Fibroblast of pulmonary artery (primary cell): ENCODE measurements at places on chromosomes 16 and 17.

- DNase-seq = peak; percentile 45
Observed at GRCh38 chr16:11219178-11219577, 36.8 kb downstream of the SOCS1 start.

GRCh38 chr17:57946798-57947358, 8.3 kb downstream of the CUEDC1 start:
- DNase-seq = peak; percentile 62

GRCh38 chr17:4054446-4054845, 88.4 kb downstream of the ZZEF1 start:
- DNase-seq = no peak

GRCh38 chr16:47920709-47921108, 235.1 kb downstream of the ABCC12 start:
- DNase-seq = no peak

DNA sequence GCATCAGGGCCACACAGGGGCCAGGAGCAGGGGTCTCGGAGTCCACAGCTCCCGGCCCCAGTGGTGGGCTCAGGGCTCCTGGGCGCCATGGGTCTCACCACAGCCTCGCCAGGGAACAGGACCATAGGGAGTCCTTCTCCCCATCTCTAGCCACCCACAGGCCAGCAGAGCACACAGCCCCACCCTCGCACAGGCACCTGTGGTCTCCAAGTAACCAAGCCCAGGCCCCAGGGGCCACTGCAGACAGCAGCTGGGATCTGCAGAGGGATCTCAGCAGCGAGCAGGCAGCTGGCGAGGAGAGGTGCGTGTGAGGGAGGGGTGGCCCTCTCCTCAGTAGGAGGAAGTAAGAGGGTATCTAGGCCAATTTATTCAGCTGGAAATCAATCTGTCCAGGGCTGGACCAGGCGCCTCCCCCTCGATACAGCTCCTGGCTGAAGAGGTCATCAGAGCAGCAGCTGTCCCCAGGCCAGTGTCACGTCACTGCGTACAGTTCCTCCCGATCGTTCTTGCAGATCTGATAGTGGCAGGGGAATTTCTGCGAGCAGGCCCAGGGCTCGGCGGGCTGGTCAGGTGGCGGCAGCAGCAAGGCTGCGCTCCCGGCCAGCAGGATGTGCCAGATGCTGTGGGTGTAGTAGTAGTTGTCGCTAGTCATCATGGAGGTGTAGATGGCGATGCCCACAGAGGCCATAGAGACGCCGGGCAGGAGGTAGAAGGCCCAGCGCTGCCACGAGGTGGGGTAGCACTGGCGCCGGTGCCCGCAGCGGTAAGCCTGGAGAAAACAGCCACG, 1.4 kb upstream of the MRPL28 start:
- no peak for DNase-seq

GRCh38 chr16:57629516-57630406, 1.3 kb downstream of the ADGRG1 start:
- no peak for DNase-seq

- peak; percentile 3 for DNase-seq
Observed at GRCh38 chr17:53150101-53150698, 672.5 kb upstream of the KIF2B start.

DNA sequence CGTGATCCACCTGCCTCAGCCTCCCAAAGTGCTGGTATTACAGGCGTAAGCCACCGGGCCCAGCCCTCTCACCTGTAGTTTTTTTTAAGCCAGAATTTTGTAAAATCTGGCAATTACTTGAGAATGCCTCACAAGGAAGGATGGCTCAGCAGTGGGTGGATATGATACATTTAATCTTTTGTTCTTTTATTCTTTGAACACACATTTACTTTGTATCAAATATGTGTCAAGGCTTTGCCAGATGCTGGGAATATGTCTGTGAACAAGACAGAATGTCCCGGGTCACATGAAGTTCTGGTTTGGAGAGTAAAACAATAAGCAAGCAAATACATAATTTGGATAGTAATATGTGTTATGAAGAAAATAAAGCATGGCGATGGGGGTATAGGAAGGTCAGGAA, 4.9 kb upstream of the COPS3 start:
- no peak for DNase-seq

- peak; percentile 32 for DNase-seq
Observed at GRCh38 chr16:88747588-88748301, 37.3 kb downstream of the PIEZO1 start.

- DNase-seq = no peak
Observed at GRCh38 chr17:30084788-30085187, 31.8 kb upstream of the NSRP1 start.

- no peak for DNase-seq
Observed at GRCh38 chr17:21046216-21046615, 3.4 kb upstream of the USP22 start.

DNA sequence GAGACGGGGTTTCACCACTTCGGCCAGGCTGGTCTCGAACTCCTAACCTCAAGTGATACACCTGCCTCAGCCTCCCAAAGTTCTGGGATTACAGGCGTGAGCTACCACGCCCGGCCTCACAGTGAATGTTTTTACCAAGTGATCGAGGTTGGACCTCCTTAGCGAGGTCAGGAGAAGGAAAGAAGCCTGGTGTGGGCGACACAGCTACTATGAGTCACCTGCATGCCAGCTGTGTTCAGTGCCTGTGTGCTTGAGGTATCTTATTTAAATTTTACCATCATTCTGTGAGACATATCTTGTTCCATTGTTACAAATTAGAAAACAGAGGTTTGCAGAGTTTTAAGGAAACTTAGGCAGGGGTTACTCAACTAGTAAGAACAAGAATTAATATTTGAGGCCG, 174.8 kb upstream of the DYNLRB2 start:
- no peak for DNase-seq
